ENCODE measurements at places on chromosomes 3 and 15.

DNA sequence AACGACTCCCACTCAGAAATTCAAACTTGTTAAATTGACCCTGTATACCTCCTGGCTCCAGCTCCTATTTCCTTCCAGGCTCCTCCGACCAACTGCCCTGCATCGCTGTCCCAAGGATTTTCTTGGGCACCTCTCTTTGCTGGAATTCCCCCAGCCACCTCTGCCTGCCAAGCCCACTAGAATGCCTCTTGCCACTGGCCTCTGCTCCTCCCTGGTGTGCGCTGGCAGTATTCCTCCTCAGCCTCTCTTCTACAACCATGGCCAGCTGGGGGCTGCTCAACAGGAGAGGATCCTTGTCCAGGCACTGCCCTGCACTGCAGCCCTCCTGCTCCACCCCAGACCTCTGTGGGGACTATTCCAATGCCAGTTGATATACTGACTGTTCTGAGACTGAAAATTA, 7.4 kb downstream of the WNT7A start:
- DNase-seq, result no peak

DNA sequence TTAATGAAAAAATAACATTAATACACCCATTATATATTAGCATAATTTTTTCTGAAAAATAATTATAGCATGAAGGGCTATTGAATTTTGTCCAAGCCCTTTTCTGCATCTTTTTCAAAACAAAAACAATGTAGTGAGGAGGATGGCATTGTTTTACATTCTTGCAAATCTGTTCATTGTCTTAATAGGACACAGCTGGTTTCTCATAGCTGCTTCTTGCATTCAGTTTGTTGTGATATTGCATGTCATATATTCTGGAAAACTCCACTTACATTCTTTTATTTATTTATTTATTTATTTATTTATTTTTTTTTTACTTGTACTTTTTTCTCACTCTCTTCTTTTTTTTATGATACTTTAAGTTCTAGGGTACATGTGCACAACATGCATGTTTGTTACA, 107.4 kb downstream of the NR1D2 start:
- DNase-seq, result no peak

- no peak for DNase-seq
Measured at GRCh38 chr3:72444656-72445223, 403.5 kb downstream of the SHQ1 start.

DNA sequence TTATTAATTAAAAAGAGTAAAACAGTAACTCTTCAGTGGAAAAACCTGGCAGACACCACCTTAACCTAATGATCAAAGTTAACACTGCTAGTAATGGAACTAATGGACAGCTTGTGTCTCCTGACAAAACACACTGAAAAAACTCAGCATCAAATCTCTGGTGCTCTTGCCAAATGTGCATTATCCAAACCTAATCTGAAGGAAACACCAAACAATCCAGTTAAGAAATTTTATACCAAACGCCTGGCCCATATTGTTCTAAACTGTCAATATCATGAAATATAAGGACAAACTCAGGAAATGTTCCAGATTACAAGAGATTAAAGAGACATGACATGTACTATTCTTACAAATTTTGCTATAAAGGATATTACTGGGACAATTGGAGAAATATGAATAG, 10.4 kb downstream of the RSL24D1 start:
- no peak for DNase-seq

DNA sequence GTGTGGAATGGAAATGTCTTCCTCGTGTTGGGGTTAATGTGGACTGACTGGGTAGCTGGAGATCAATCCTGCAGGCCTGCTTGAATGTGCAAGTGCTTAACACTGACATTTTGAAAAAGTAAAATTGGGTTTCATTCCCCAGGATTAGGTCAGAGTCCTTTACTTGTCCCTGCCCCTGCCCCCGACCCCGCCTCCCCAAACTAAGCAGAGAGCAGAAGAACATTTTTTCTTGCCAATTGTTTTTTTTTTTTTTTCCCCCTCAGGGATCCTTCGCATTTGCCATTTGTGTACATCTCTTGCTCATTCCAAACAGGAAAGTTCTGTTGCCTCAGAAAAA, 147.0 kb upstream of the NR2F2 start:
- DNase-seq, result no peak

- DNase-seq, result no peak
Measured at GRCh38 chr3:149958171-149958796, 12.4 kb downstream of the PFN2 start.

DNA sequence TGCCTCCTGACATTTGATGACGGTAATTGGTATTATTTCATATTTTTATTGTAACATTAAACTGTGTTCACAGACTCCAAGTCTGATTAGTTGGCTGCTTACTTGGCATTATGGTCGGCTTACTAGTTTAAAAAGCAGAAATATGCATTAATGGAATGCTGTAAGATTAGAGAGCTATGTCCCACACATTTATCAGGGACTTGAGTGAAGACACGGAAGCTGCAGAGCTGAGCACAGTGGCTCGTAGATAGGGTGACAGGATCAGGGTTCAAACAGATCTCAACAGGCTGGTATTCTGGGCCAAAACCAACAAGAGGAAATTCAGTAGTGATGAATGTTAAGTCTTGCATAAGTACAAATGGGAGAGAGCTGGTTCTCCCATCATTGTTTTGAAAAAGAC, 113.8 kb downstream of the ADAMTSL3 start:
- no peak for DNase-seq

GRCh38 chr3:196440696-196441095, 8.5 kb upstream of the UBXN7 start:
- no peak for DNase-seq

GRCh38 chr15:69951256-69951897, 146.3 kb downstream of the TLE3 start:
- DNase-seq, result no peak

DNA sequence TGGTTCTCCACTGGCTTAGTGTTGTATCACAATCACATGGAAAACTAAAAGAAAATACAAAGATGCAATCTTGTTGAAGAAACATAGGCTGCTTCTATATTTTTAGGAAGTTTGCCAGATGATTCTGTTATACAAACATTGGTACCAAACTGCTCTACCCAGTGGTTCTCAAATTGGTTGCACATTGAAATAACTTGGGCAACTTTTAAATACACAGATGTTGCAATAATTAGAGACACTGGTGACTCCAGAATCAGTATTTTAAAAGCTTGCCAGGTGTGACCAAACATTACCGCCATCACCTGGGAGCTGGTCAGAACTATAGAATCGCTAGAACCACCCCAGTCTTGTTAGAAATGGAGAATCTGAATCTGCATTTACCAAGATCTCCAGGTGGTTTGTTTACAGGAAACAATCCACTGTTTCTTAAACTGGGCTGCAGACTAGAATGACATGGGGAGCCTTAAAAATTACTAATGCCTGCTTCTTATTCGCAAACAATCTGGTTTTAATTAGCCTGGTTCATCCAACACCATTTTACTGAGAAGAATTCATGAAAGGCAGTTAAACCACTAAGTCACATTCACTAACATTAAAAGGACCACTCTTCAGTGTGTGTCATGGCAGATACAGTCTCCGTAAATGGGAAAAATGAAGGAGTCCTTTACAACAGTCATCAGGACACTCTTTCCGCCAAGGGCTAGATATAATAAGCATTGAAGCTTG, 76.5 kb downstream of the ACAP2 start:
- no peak for DNase-seq

- no peak for DNase-seq
Measured at GRCh38 chr15:31080591-31081014, 20.9 kb downstream of the TRPM1 start.

- no peak for DNase-seq
Measured at GRCh38 chr3:176354843-176355242, 842.4 kb downstream of the TBL1XR1 start.

- DNase-seq, result no peak
Measured at GRCh38 chr3:54830658-54831057, 97.2 kb downstream of the LRTM1 start.

DNA sequence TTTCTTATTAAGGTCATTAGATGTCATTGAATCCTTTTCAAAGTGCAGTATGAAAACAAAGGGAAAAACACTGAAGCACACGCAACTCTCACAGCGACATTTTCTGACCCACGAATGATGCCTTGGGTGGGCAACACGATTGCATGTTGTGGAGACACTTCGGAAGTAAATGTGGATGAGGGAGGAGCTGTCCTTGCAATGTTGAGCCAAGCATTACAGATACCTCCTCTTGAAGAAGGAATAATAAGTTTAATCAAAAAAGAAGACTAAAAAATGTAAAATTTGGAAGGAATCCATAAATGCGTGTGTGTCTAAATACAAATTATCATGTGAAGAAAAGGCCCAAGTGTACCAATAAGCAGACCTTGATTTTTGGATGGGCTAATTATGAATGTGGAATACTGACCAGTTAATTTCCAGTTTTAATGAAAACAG, 16.9 kb downstream of the THBS1 start:
- DNase-seq, result no peak

DNA sequence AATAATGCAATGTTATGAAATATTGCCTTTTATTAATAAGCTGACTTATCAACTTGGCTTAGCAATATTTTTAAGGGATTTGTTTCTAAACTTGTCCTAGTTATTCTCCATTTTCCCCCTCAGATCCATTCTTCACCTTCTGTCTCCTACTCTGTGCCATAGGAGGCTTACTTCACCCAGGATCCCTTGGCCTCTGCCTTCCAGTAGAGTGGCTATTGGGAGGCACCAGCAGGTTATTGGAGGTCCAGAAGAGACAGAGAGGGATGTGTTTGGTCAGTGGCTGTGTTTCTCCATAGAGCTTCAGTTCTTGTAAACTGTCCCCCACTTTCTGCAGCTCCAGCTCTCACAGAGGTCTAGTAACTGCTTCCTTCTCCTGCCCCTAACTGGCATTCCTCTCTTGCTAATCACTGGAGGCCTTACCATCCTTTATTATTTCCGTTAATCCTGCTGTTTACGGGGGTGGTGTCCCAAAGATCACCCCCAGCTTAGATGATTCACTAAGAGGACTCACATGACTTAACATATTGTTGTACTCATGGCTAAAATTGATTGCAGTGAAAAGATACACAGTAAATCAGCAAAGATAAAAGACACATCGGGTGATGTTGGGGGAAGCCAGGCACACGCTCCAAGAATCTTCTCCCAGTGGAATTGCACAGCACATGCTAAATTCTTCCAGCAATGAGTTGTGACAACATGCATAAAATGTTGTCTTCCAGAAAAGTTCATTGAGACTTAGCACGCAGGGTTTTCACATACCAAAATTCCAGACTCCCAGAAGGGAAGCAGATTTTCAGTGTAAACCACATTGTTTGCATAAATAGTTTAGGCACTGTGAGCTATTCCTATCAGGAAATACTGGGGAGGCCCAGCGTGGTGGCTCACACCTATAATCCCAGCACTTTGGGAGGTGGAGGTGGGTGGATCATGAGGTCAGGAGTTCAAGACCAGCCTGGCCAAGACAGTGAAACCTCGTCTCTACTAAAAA, 67.5 kb downstream of the RPL22L1 start:
- no peak for DNase-seq

- no peak for DNase-seq
Measured at GRCh38 chr3:5272387-5272786, 84.9 kb downstream of the EDEM1 start.

GRCh38 chr3:143040261-143040879, 39.0 kb downstream of the U2SURP start:
- no peak for DNase-seq

GRCh38 chr3:65995030-65995429, 43.7 kb downstream of the MAGI1 start:
- no peak for DNase-seq

- DNase-seq, result no peak
Measured at GRCh38 chr15:43255376-43255775, 11.4 kb downstream of the TGM5 start.

DNA sequence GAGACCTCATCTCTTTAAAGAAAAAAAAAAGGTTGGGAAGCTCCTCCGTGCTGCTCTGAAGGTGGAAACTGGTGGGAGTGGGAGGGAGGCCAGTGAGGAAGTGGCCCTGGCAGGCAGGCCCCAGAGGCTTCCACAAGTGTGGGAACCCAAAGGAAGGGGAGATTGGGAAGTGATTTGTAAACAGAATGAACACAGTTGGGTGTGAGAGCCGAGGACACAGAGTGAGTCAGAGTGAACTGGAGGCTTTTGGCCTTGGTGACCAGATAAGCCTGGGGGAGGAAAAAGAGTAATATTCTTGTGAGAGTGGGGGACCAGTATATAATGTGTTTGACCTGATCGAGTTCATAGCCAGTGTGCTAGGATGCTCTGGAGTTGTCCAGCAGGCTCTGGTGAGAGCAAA, 23.0 kb downstream of the MKRN2 start:
- DNase-seq, result no peak

DNA sequence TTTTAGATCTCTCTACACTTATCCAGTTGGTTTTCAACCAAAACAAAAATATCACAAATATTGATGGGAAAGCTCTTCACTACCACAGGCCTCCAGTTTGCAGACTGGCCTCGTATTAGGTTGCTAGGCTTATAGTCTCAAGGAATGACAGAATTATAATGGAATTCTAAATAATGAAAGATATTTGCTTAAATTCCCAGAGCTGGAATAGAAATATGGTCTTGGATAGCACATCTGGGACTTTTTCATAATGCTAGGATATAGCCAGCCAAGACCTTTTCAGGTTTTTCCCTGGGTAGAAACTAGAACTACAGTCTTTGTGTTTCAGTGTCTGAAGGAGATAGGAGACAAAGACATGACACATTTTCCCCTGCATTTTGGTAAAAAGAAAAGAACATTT, 121.9 kb upstream of the STAC start:
- no peak for DNase-seq

- DNase-seq, result no peak
Measured at GRCh38 chr3:173410849-173411248, 13.3 kb downstream of the NLGN1 start.

GRCh38 chr3:137760341-137761098, 3.6 kb upstream of the SOX14 start:
- DNase-seq, result no peak

- no peak for DNase-seq
Measured at GRCh38 chr15:80614711-80615360, 80.3 kb upstream of the ABHD17C start.

GRCh38 chr15:53829471-53829870, 70.0 kb upstream of the WDR72 start:
- no peak for DNase-seq

DNA sequence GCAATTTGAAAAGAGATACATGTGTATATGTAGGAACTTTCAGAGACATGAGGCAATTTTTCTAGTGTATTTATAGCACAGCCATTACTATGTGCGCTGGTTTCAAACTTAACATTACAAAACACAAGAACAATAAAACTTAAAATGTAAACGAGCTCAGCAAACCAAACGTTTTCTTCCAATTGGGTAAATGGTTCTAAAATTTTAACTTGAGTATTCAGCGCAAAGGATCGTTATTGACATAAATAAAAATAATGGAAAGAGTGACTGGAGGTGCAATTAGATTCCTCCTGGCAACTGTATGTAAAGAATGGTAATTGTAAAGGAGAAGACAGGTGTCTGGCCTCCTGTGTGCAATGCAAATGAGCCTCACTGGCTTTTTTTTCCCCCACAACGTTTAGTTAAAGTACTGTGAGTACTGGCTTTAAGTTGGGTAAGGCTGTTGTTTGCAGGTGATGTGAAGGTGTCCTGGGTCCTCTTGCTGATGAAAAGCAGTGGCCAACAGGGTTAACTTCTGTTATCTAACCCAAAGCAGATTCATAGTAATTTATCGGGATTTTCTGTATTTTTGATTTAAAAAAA, 14.1 kb upstream of the GADL1 start:
- no peak for DNase-seq
